Left kidney (tissue), 8 donors: ENCODE measurements at places on chromosomes 3 and 15. TPM values are rescaled to one million over a fixed set of nuclear protein-coding genes. Genes with fewer than 3 reads are reported as not detected.

GAP43 gene
- polyA plus RNA-seq: 0.30 TPM

ATP13A5 gene
- 0.22 TPM for polyA plus RNA-seq

TMEM108 gene
- 1.6 TPM for polyA plus RNA-seq

TLNRD1 gene
- polyA plus RNA-seq: 6.6 TPM

HRH1 gene
- polyA plus RNA-seq: 2.0 TPM

XIRP1 gene
- polyA plus RNA-seq: 0.25 TPM

GPR62 gene
- 0.48 TPM for polyA plus RNA-seq

SOX14 gene
- not detected for polyA plus RNA-seq

LMCD1 gene
- 26.4 TPM for polyA plus RNA-seq

GALNT15 gene
- 2.1 TPM for polyA plus RNA-seq

RAB6B gene
- 15.3 TPM for polyA plus RNA-seq

CPNE9 gene
- polyA plus RNA-seq: not detected

ROBO2 gene
- 106 TPM for polyA plus RNA-seq

EPHA3 gene
- 5.1 TPM for polyA plus RNA-seq

PRSS50 gene
- polyA plus RNA-seq: 3.2 TPM

- DNase-seq: no peak
Measured at GRCh38 chr3:95456835-95457234, 1357.6 kb upstream of the EPHA6 start.

GRCh38 chr3:193030276-193030675 lies 112.6 kb upstream of the MB21D2 start:
- no peak for DNase-seq

DNA sequence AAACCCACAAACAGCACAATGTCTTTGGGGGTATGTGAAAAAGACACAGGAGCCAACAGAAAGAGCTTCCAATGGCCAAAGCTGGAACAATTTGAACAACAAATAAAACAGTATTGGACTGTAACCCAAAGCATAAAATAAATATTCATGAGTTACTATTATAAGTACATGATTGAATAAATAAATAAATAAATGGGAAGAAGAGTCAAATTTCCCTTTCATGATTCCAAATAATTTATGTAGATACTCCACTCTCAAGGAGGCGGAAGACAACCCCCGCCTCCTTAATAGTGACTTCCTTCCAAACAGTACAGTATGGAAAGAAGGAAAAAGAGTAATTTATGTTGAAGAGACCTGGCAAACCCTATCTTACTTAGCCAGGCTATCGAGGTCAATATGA lies 124.4 kb upstream of the P2RY1 start:
- DNase-seq: no peak

- DNase-seq: no peak
Measured at GRCh38 chr3:98977520-98977919, 76.0 kb upstream of the DCBLD2 start.

DNA sequence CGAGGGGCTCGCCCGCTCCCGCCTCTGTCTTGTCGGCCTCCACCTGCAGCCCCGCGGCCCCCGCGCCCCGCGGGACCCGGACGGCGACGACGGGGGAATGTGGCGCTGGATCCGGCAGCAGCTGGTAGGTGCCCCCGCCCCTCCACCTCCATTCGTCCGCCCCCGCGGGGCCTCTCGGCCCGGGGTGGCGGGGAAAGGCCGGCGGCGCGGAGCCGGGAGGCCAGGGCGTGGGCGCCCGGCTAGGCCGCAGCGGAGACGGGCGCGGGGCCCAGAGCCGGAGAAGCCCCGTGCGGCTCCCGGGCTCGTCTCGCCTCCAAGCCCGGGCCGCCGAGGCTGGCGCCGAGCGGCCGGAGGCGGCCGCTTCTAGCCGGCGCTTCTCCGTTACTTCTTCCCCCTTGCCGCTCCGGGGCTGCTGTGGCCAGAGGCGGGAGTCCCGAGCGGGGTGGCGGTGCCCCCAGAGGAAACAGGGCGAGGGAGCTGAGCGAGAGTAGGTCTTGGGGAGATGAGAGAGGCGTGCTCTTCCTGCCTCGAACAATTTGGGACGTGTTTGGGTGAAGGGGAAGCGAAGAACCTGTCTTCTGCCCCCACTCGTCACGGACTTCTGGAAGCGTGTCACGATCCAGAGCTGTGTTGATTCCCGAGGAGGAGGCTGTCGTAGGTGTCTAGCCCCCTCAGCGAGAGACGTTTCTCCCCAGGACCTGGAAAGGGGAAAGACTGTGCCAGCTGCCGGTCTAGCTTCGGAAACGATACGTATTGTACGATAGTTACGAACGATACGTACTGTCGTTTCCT lies 555 bp downstream of the ATP11B start:
- DNase-seq: peak; percentile 52

- DNase-seq: no peak
Measured at GRCh38 chr15:44264148-44264547, 24.4 kb upstream of the GOLM2 start.

DNA sequence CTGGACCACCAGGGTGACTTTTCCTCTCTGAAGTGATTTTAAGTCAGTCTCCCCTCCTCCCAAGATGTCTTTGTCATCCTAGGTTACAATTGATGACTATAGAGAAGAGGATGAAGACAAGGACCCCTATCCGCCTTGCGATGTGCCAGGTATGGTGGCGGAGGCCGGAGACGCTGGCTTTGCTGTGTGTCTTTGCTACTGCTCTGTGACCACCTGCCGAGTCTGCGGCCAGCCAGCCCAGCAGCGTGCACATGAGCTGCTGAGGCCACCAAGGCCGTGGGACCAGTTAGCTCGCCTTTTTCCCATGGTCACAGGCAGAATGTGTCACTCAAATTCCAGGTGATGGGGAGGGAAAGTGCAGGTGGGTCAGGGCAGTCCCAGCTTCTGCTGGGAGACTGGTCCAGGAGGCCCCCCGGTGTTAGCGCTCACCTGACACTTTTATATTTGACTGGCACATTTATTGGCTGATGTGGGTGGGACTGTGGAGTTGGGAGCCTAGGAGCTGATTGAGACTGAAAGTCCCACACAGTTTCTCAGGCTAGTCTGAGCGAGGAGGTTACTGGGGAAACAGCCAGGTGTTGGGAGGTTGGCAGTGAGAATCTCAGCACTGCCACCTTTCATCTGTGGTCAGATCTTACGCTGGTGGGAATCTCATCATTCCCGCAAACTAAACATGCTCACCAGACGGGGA lies 114.1 kb downstream of the CHDH start:
- DNase-seq: no peak

GRCh38 chr3:132753946-132754345 lies 31.7 kb upstream of the NPHP3 start:
- DNase-seq: no peak

- DNase-seq: no peak
Measured at GRCh38 chr15:67829647-67830504, 4.6 kb downstream of the SKOR1 start.

GRCh38 chr3:107870943-107871638 lies 219.7 kb downstream of the CD47 start:
- no peak for DNase-seq

DNA sequence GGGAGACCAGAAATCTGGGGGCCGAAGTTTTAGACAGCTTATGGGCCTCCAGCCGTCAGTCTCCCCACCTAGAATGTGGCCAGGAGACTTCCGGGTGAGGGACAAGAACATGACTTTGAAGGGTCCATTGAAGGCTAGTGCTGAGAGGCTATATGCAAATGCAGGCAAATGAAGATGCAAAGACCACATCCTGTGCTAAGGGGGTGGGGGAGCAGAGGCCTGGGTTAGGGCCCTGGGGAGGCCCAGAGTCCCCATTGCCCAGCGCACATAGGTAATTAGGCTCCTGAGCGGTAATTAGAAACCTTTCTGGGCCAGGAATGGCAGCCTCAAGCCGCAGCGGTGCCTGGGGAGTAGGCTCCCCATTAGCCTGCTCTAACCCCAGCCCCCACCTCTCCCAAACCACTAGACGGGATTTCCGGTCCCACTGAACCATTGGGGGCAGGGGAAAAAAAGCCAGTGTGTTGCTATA lies 6.8 kb downstream of the CSK start:
- no peak for DNase-seq

- DNase-seq: no peak
Measured at GRCh38 chr3:160170409-160171370, 54.5 kb upstream of the C3orf80 start.

- no peak for DNase-seq
Measured at GRCh38 chr3:53862241-53862640, 15.9 kb downstream of the IL17RB start.

GRCh38 chr15:25060472-25060803 lies 105.7 kb downstream of the SNRPN start:
- DNase-seq: no peak

- no peak for DNase-seq
Measured at GRCh38 chr3:152581951-152582350, 253.0 kb upstream of the P2RY1 start.

GRCh38 chr3:8757551-8758518 lies 11.6 kb downstream of the OXTR start:
- DNase-seq: no peak

- no peak for DNase-seq
Measured at GRCh38 chr15:87910301-87910700, 346.2 kb downstream of the NTRK3 start.

DNA sequence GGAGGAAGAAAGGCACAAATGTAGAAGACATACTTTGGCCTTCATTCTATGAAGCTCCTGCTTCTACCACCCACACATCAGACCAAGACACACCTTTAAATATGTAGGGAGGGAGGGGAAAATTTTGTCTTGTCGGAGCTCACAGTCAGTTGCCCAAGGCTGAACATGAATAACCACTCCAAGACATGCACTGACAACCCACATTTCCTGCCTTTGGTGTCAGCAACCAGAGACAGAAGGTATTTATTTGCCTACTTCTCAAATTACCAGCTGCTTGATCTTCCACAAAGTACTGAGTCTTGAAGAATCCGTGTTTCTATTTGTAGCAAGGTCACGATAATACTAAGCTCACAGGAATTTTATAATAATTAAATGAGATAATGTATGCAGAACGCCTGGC lies 169.7 kb downstream of the KCNMB2 start:
- DNase-seq: no peak

DNA sequence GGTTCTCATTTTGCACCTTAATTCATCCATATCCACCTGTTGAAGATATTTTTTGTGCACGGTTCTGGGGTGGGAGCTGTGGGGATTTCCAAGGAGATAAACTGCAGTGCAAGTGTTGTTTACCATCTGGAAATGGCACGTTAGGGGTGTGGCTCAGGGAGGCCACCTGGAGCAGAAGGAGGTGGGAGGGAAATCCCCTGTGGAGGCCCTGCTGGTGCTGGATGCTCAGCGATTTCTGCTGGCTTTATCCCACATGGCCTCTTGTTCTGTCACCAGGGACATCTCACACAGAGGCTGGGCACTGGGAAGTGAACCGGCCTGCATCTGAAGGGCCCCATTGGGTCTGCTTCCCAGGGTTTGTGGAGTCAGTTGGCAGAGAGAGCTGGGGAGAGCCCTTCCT lies 24.3 kb downstream of the TRPM1 start:
- no peak for DNase-seq

- no peak for DNase-seq
Measured at GRCh38 chr15:39892418-39892817, 27.6 kb downstream of the GPR176 start.

GRCh38 chr3:101886626-101887025 lies 37.3 kb downstream of the NFKBIZ start:
- DNase-seq: no peak

- DNase-seq: no peak
Measured at GRCh38 chr15:70244978-70245542, 147.3 kb upstream of the TLE3 start.

GRCh38 chr3:55750525-55750924 lies 263.4 kb upstream of the WNT5A start:
- no peak for DNase-seq

DNA sequence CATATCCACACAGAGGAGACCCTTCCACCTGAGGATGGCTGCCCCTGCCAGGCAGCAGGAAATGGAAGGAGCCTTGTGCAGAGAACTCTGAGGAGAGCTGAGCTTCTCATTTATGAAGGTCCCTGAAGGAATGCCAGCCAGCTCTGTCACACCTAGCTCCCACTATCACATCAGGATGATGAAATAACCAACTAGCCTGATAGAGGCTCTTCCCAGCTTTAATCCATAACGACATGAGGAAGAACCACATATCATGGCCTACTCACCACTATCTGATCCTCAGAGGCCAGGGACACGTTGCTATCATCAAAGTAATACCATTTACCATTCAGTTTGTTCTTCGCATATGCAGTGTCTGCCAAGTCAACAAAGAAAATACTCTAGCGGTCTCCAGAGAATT lies 1.5 kb upstream of the C3orf62 start:
- no peak for DNase-seq

- no peak for DNase-seq
Measured at GRCh38 chr15:85407421-85408269, 27.2 kb downstream of the AKAP13 start.

GRCh38 chr15:70488002-70488605 lies 275.3 kb downstream of the UACA start:
- DNase-seq: no peak

GRCh38 chr3:14885307-14885706 lies 62.1 kb upstream of the NR2C2 start:
- DNase-seq: no peak

DNA sequence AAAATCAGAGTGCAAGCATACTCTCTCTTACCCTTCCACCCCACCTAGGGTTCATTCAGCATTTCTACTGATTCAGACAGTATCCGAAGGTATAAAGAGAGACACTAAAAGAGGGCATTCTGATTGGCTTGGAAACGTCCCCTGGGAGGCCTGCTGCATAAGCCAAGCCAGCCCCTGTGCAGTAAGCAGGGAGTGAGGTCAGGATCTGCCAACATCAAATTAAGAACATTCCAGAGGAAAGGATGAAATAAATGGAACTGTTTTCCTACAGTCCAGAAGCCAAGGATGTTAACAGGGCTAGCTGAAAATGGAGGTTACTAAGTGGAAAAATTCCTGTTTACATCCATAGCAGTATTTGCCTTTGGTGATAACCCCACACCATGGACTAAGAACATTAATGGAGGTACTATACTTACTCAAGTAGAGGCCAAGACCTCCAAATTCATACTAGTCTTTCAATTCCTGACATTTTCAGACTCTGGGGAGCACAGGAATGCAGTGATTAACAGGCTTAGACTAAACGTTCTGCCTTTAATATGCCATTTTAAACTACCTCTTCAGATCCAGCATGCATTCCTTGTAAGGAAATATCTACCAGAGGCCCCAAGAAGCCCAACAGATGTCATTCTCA lies 34.5 kb downstream of the NPTN start:
- peak; percentile 35 for DNase-seq

DNA sequence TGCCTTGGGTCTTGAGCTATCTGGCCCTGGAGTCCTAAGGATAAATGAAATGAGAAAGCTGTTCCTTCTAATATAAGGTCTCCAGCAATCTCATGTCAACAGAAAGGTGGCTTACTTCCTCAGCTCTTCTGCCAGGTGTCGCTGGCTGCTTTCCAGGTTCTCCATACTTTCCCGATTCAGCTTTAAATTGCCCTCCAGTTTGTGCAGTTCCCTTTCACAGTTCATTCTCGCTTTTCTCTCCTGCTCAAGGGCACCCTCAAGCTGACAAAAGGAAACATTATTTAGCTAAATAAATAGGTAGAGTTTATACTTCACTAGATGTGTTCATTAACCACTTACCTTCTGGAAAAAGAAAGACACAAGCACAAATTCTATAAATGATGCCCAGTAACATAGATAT lies 73.0 kb downstream of the MYH15 start:
- no peak for DNase-seq

GRCh38 chr3:130250982-130251381 lies 94.5 kb upstream of the COL6A5 start:
- DNase-seq: no peak

GRCh38 chr15:79093352-79093935 lies 2.9 kb upstream of the RASGRF1 start:
- no peak for DNase-seq

- no peak for DNase-seq
Measured at GRCh38 chr3:127238602-127239001, 45.7 kb downstream of the PRR23E start.

- DNase-seq: no peak
Measured at GRCh38 chr3:114860531-114860930, 286.6 kb downstream of the ZBTB20 start.

GRCh38 chr3:64163019-64163754 lies 62.1 kb downstream of the PRICKLE2 start:
- DNase-seq: no peak
